ENCODE measurements at places on chromosomes 12 and 14. TPM values are rescaled to one million over a fixed set of nuclear protein-coding genes. Genes with fewer than 3 reads are reported as not detected.

- DNase-seq = no peak
- no peak overlapping the region for H3K4me3 ChIP-seq
- H3K27me3 ChIP-seq = peaks cover 25% of the 10 kb centered on the region
- H3K4me1 ChIP-seq = no peaks in the 10 kb centered on the region
These were observed 85.6 kb downstream of the CCDC92 start for GRCh38 chr12:123886931-123887582.

Gene CACNA2D4
- 7.2 TPM for total RNA-seq

DNA sequence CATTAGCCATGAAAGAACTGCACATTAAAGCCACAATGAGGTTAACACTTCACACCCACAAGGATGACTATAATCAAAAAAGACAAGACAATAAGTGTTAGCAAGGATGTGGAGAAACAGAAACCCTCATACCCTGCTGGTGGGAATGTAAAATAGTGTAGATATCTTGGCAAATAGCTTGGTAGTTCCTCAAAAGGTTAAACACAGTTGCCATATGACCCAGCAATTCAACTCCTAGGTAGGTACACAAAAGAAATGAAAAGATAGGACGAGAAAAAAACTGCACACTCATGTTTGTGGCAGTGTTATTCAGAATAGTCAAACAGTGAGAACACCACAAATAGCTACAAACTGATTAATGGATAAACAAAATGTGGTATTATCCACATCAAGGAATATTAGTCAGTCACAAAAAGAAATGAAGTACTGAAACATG lies 93.5 kb downstream of the ATXN2 start:
- no peaks in the 10 kb centered on the region for H3K27me3 ChIP-seq
- DNase-seq = no peak
- H3K4me3 ChIP-seq = no peak overlapping the region
- peaks cover 11% of the 10 kb centered on the region for H3K4me1 ChIP-seq

Gene SERPINA9
- total RNA-seq = not detected

Gene SIX1
- not detected for total RNA-seq

DNA sequence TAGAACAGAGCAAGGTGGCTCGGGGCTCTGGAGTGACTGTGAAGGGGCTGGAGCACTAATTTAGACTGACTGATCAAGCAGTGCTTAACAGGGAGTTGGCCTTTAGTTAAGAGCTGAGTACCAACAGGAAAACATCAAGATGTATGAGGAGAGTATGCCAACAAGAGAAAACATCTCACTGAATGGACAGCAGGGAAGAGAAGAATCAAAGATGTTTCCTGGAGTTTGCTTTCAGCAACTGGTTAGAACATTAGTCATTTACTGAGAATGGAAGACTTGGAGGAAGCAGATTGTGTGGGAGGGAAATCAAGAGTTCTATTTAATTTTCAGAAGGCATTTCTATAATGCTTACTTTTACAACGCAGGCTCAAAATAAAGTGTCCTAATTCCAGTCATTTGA lies 259.3 kb downstream of the ADAMTS20 start:
- H3K27ac ChIP-seq = no peak overlapping the region
- H3K36me3 ChIP-seq = no peaks in the 10 kb centered on the region
- H3K4me1 ChIP-seq = no peaks in the 10 kb centered on the region

DNA sequence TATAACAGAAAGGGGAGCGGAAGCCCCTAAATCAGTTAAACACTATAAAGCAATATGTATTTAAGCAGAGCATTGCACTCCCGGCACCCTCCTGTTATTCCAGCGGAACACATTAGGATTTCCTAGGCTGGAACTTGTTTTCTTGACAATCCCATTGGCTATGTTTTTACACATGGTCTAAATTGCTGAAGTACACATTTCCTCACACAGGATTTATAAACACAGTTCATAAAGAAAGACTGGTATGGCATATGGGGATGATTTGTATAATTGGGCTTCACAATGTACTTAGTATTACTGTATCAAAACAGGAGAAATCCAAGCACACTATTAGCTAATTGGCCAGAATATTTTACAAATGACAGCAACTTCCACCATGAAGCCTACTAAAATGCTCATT lies 23.3 kb downstream of the PAX9 start:
- H3K36me3 ChIP-seq = no peaks in the 10 kb centered on the region
- no peaks in the 10 kb centered on the region for H3K4me1 ChIP-seq
- no peak overlapping the region for H3K27ac ChIP-seq
- no peak overlapping the region for H3K4me3 ChIP-seq

DNA sequence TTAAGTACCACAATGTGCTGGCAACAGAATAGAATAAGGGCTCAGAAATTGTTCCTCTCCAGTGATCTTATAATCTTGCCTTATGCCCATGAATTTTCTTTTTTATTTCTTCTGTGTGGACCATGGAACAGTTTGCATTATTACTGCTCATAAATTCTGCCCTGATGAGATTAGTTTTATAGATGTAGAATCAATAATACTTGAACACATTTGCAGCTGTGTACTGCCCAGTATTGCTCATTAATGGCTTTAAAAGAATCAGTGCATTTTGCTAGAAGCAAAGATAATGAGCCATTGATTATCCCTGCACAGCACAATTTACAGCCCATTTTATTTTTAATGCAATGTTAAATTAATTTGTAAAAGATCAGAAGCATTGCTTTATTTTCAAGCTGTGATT lies 172.3 kb upstream of the STXBP6 start:
- DNase-seq = no peak
- no peaks in the 10 kb centered on the region for H3K4me1 ChIP-seq
- H3K27ac ChIP-seq = no peak overlapping the region
- H3K36me3 ChIP-seq = no peaks in the 10 kb centered on the region
- no peak overlapping the region for H3K4me3 ChIP-seq
- no peaks in the 10 kb centered on the region for H3K27me3 ChIP-seq

Gene PRH2
- not detected for total RNA-seq

Gene ERP27
- 3.8 TPM for total RNA-seq

- DNase-seq = no peak
- H3K27me3 ChIP-seq = peaks cover 33% of the 10 kb centered on the region
- no peaks in the 10 kb centered on the region for H3K36me3 ChIP-seq
- no peak overlapping the region for H3K4me3 ChIP-seq
These were observed 86.5 kb downstream of the PAPOLA start for GRCh38 chr14:96588410-96589257.

DNA sequence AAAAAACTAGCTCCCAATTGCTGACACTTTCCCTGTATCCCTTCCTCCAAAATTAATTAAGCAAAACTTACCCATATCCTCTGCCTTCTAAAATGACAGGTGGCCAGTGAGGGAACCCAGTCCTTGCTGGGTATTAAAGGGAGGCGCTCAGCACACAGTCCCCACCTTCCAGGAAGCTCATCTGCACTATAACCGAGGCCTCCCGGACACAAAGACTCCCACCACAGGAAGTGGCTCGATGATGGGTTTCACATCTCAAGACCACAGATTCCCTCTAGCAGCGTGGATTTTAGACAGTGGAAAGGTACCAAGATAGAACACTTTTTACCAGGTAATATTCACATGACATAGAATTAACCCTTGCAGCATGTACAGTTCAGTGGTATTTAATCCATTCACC lies 126.8 kb upstream of the NCOR2 start:
- H3K4me3 ChIP-seq = peak overlapping the region; percentile 64
- H3K27ac ChIP-seq = peak overlapping the region; percentile 15

DNA sequence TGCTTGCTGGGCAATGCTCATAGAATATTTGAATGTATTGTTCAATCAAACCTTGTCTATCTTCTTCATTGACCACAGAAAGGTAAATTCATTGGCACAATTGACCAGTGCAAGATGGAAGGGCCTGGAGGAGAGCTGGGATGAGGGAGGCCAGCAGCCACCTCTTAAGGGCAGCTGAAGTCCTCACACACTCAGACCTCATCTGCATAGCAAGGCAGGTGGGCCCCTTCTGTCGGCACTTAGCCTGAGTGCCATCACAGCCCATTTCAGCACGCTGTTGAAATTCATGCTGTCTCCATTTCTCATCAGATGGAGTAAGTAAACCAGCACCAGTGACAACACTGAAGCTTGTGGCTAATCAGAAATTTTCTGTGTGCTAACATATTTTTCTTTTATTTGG lies 25.4 kb upstream of the HMGA2 start:
- no peak overlapping the region for H3K27ac ChIP-seq
- no peaks in the 10 kb centered on the region for H3K4me1 ChIP-seq
- no peaks in the 10 kb centered on the region for H3K36me3 ChIP-seq
- peaks cover 46% of the 10 kb centered on the region for H3K27me3 ChIP-seq

- H3K4me1 ChIP-seq = peaks cover 33% of the 10 kb centered on the region
- peak overlapping the region; percentile 95 for H3K4me3 ChIP-seq
- peak overlapping the region; percentile 97 for H3K27ac ChIP-seq
- DNase-seq = no peak
These were observed 591 bp downstream of the GXYLT1 start for GRCh38 chr12:42144158-42144407.

GRCh38 chr12:3250576-3250975 lies 173.4 kb downstream of the TSPAN9 start:
- no peak for DNase-seq
- H3K36me3 ChIP-seq = no peaks in the 10 kb centered on the region
- peaks cover 5% of the 10 kb centered on the region for H3K4me1 ChIP-seq
- no peak overlapping the region for H3K27ac ChIP-seq

- no peaks in the 10 kb centered on the region for H3K4me1 ChIP-seq
- no peaks in the 10 kb centered on the region for H3K27me3 ChIP-seq
- no peak overlapping the region for H3K4me3 ChIP-seq
- no peak for DNase-seq
- H3K27ac ChIP-seq = no peak overlapping the region
These were observed 11.6 kb upstream of the TMEM117 start for GRCh38 chr12:43824207-43824775.

Gene SCNN1A
- total RNA-seq = 0.67 TPM

DNA sequence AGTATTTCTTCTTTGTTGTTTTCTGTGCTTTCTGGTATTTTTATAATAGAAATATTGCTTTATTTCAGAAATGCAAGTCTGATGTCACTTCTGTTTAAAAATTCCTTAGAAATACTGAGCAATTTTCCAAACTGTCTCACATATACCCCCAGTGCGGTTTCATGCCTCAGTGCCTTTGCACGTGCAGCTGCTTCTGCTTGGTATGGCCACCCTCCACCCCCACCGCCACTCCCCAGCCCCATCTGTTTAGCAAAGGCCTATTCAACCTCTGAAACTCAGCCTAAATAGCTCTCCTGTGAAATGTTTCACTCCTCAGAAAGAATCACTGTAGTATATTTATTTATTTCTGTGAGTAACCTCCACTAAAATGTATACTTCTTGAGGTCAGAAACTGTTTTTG lies 52.3 kb downstream of the PPM1H start:
- H3K4me3 ChIP-seq = no peak overlapping the region
- no peaks in the 10 kb centered on the region for H3K36me3 ChIP-seq
- DNase-seq = no peak
- no peaks in the 10 kb centered on the region for H3K4me1 ChIP-seq

- peak overlapping the region; percentile 95 for H3K4me3 ChIP-seq
- no peaks in the 10 kb centered on the region for H3K27me3 ChIP-seq
- DNase-seq = peak; percentile 58
- H3K36me3 ChIP-seq = peaks cover 12% of the 10 kb centered on the region
- peaks cover 6% of the 10 kb centered on the region for H3K4me1 ChIP-seq
- H3K27ac ChIP-seq = peak overlapping the region; percentile 63
These were observed 558 bp downstream of the TEX22 start for GRCh38 chr14:105398726-105399465.

DNA sequence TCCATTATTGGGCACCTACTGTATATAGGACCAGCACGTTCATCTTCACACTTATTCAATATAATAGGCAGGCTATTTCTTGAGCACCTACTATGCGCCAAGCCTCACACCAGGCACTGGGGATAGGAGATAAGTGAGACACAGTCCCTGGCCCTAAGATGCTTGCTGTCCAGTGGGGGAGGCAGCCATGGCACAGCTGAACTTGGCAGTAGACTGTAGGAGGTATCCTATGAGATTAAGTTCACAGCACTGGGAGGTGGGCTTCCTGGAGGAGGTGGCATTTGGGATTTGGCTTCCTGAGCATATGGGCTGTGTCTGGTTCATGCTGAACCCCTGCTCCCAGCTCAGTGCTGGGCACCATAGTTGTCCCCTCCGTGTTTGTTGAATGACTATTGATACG lies 65.1 kb downstream of the MVK start:
- no peak for DNase-seq
- H3K36me3 ChIP-seq = no peaks in the 10 kb centered on the region
- no peak overlapping the region for H3K27ac ChIP-seq

Gene LRRC74A
- total RNA-seq = not detected
